Fibroblast of skin of back (primary cell): ENCODE measurements at places on chromosomes 11 and 22.
A peak's percentile ranks its signal among the peaks of the same experiment; 100 is the strongest.

DNA sequence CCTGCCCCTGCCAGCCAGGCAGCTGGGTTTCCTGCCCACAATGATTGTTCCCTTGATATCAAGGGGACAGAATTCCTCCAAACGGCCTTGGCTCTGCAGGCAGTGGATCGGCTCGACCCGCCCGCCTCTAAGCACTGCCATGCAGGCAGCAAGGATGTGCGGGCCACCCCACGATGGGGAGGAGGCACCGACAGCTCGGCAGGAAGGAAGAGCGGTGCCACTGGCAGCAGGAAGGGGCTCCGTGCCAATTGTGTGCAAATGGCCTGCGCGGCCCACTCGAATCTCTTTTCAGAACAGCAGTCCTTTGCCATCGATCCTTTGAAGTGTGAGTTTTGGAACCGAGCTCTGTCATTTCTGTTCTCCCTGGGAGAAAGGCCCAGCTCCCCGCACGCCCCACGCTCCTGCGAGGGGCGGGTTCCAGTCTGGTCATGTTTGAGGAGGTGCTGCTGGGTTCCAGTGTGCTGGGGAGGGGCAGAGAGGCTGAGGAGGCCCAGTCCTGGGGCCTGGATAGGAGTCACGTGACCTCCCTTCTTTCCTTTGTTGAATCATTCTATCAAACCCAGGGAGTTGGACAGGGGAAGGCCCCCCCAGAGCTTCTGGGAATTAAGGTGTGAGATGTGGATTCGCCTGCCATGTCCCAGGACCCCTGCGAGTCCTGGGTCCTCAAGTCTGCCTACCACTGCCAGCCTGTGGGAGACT lies 406.0 kb downstream of the CTTN start:
- DNase-seq: no peak

- peak; percentile 90 for DNase-seq
Observed at GRCh38 chr22:29821291-29822016, 16.6 kb downstream of the ASCC2 start.

- DNase-seq: no peak
Observed at GRCh38 chr11:117459979-117460300, 132.3 kb downstream of the CEP164 start.

GRCh38 chr11:69652999-69653398 lies 12.0 kb downstream of the CCND1 start:
- DNase-seq: no peak

GRCh38 chr11:27698872-27699241 lies 1.4 kb downstream of the BDNF start:
- DNase-seq: peak; percentile 91

DNA sequence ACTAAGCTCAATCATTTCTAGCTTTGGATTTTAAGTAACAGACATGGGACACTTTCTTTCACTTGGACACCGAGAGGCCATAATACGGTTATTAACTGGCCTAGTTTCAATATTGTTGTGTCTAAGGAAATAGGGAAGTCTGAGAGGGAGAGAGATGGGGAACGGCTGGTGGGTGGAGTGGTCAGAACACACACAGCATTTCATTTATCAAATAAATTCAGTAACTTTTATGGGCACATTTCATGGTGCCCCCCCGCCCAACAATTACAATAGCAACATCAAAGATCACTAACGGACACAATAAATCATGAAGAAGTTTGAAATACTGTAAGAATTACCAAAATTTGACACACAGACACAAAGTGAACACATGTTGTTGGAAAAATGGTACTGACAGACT lies 10.7 kb downstream of the PRPF19 start:
- DNase-seq: no peak

GRCh38 chr11:116478205-116478604 lies 294.6 kb downstream of the BUD13 start:
- no peak for DNase-seq

DNA sequence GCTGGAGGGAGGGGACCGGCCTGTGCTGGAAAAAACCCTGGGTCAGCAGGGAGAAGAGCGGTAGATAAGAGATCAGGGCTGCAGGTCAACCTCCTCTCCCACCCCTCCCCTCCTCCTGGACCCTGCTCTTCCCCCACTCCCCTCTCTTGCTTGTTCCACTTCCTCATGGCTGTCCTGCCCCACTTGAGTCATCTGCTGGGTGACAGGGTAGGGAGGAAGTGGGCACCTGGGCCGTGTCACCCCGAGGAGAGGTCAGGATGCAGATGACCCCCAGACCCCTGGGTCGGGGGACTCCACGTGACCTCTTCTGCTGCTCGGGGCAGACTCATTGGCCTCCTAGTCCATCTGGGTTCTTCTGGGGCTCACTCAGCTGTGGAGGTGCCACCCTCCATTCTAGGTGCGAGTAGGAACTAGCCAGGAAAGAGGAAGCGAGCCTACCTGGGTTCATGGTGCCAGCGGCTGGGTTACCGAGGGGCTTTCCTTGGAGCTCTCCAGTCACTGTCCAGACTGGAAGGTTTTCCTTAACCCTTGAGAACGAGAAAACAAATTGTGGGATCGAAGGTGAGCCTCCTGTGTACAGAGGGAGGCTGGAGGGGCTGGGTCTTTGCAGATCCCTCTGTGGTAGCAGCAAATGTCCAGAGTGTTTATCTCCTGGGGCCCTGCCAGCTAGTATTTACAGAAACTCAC lies 6.5 kb downstream of the APOL2 start:
- no peak for DNase-seq

DNA sequence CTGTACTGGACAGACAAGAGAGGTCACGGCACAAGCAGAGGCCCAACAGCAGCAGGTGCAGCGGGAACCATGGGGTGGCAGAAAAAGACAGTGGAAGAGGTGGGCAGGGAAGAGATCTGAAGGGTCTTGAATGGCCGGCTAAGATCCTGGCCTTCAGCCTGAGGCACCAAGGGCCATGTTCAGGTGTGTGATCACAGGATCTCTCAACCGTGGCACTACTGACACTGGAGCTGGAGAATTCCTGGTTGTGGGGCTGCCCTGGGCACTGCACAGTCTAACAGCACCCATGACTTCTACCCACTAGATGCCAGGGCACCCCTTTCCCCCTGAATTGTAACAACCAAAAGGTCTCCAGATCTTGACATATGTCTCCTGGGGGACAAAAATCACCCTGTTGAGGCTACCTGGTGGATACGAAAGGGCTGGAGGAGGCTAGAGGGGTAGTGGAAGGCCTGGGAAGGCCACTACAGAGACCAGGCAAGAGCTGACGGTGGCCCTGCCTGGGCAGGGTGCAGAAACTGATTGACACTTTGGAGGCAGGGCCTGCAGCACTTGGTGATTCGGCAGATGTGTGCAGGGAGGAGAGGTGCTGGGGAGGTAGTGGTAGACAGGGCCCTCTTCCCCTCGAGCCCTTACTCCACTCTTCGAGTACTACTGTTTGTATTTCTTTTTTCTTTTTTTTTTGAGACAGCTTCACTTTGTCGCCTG lies 8.3 kb downstream of the CSNK1E start:
- DNase-seq: no peak

- DNase-seq: no peak
Observed at GRCh38 chr22:47307822-47308221, 545.4 kb downstream of the TBC1D22A start.

GRCh38 chr22:43563571-43563970 lies 151.8 kb downstream of the MPPED1 start:
- no peak for DNase-seq

DNA sequence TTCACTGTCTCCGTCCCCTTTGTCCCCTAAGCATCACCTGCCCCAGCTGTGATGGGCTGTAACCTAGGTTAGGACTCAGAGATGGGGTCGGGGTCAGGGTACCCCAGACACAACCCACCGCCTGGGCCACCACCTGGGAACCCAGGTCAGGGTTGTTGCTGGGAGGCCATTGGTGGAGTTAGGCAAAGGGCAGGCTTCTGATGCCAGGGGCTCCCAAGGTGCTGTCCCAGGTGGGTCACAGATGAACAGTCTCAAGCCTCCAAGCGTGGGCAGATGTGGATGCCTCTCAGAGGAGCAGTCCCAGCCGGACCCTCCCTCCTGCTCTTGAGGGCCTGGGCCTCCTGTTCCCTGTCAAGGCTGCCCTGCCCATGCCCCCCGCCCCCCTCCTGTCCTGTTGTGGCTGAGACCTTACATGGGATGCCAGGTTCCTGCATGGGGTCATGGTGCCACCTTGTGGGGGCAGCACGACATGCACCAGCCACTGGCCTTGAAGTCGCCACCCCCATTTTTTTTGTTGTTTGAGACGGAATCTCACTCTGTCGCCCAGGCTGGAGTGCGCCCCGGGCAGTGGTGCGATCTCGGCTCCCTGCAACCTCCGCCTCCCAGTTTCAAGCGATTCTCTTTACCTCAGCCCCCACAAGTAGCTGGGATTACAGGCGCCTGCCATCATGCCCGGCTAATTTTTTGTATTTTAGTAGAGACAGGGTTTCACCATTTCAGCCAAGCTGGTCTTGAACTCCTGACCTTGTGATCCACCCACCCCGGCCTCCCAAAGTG lies 12.1 kb downstream of the GATD1 start:
- DNase-seq: peak; percentile 50

- no peak for DNase-seq
Observed at GRCh38 chr11:45073685-45074141, 72.7 kb upstream of the PRDM11 start.

- DNase-seq: no peak
Observed at GRCh38 chr11:107699371-107700285, 12.2 kb downstream of the SLN start.

- DNase-seq: peak; percentile 57
Observed at GRCh38 chr11:45390407-45390806, 104.3 kb upstream of the SYT13 start.

GRCh38 chr11:1153105-1153950 lies 4.4 kb upstream of the MUC5AC start:
- DNase-seq: no peak

DNA sequence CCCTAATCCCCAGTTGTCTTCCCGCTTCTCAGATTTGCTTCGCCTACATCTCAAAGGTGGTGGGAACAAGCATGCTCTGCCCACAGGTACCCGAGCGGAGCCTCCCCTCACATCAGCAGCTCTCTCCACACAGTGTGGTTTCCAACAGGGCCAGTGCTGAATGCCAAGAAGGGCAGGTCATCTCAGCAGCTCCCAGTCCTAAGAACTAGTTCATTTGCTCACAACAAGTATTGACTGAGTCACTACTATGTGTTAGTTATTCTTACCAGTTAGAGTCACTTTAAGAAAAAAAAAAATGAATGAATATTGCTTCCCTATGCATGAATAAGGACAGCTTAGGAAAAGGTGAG lies 66.2 kb downstream of the THAP12 start:
- peak; percentile 55 for DNase-seq

GRCh38 chr22:25048659-25049647 lies 96.4 kb downstream of the KIAA1671 start:
- peak; percentile 47 for DNase-seq

GRCh38 chr11:58580311-58580710 lies 1.4 kb downstream of the ZFP91 start:
- no peak for DNase-seq

GRCh38 chr11:5522308-5522707 lies 5.8 kb upstream of the UBQLNL start:
- no peak for DNase-seq

DNA sequence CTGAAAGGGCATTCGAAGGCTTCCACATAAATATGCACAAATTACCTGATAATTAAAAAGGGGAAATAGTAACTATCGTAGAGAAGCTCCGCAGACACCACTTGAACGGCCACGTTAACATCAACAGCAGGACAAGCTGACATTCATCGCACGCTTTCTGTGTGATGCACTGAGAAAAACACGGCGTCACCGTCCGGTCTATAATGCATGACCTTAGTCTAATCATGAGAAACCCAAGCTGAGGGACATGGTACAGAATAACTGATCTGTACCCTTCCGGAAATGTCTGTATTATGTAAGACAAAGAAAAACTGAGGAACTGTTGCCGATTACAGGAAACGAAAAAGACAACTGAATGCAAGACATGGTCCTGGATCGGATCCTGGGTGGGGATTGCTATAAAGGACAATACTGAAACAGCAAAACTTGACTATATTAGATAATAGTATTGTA lies 678 bp upstream of the RANGAP1 start:
- peak; percentile 50 for DNase-seq

GRCh38 chr11:19445771-19446170 lies 205.0 kb upstream of the E2F8 start:
- DNase-seq: no peak

GRCh38 chr11:76453248-76453647 lies 8.4 kb downstream of the EMSY start:
- DNase-seq: no peak

DNA sequence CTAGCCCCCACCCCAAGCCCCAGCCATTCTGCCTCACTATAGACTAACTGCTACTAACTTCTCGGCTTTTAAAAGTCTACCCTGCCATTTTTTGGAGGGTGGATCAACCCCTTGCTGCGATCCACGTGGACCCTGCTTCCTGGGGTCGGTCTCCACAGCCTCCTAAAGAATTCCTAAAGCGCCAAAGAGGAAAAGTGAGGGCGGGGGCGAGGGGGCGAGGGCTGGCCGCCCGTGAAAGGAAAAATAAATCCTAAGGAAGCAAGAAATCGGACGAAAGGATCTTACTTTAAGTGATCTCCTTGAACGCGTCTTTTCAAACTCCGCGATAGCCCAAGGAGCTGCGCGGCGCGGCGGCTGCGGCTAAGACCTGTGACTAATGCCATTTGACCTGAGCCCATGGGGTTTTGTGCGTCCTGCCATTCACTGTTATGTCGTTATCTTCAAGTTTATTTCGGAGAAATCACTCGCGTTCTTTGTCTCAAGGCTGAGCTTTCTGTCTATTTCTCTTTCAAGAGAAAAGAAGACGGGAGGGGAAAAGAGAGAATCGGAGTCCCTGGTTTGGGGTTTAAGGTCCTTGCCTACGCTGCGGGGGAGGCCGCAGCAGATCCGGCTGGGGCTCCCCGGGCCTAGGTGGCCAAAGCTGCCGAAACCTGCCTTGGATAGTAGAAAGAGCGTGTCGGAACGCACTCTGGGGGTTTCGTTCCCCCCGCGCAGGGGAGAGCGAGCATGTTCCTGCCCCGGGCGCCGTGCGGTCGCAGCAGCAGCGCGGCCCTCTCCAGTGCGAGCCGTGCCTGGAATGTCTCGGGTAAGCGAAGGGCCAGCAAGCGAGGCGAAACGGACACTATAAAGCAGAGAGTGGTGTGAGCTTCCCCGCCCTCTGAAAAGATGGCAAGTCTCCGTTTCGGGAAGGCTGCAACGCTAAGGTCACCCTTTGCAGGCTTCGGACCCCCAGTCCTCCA lies 2.8 kb upstream of the DBX1 start:
- DNase-seq: peak; percentile 27

DNA sequence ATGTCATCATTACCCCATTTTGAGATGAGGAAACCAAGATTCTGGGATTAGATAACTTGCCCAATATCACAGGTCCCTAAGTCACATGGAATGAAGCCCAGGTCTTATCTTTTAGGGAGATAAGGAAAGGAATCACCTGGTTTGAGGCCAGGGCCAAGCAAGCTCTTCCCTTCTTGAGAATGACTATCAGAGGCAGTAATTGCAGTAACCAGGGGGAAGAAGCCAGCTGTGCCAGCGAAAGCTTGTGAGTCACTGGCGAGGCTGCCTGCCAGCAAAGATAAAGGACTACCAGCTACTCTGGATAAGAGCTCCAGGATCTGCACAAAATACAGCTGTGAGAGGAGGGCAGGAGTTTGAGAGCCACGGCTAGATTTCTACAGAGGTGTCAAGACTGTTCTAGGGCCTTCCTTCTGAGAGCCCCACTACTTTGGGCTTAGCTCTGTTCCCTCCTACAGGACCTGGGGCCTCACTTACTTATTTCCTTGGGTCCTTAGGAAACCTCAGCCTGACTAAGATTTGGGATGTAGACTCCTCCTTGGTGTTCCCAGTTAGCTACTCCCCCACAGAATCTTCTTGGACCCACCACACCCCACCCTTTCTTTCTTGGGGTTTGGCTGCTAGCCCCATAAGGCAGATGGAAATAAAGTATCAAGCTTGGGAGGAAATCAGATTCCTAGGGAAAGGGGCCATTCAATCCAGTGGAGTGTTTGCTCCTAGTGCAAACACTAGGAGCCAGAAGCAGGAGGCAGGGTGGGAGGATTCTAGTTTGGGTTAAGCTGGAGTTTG lies 9.7 kb upstream of the CCKBR start:
- DNase-seq: peak; percentile 52
